NCI-H460 (cell line): ENCODE measurements at places on chromosomes 6 and 20. TPM values are rescaled to one million over a fixed set of nuclear protein-coding genes. Genes with fewer than 3 reads are reported as not detected.

- no peak for DNase-seq
Measured at GRCh38 chr6:143621876-143622605, 55.7 kb upstream of the PHACTR2 start.

DNA sequence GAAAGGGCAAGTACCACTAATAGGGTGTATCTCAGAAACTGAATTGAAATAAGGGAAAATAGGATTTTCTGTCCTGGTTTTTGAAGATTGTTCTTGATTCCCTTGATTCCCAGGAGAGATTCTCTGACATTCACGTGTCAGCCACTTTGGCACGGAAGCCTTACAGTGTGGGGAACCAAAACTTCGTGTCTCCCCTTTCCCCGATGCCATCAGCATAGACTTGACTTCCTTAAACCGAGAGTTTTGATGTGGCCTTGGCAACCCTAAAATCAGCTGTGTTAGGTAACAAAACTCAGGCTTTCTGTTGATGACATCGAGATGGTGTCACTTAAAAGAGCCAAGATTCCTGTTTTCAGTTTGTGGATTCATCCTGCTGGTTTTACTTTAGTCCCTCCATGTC lies 7.5 kb downstream of the HMGN4 start:
- DNase-seq: no peak

- no peak for DNase-seq
Measured at GRCh38 chr6:3442431-3443220, 14.2 kb downstream of the SLC22A23 start.

GRCh38 chr6:11598687-11599086 lies 61.1 kb downstream of the TMEM170B start:
- DNase-seq: no peak

Gene POM121L2
- not detected in 2 replicates for total RNA-seq

Gene NRM
- total RNA-seq: 6.3 and 6.4 TPM in 2 replicates

Gene SYNE1
- 32.0 and 34.3 TPM in 2 replicates for total RNA-seq
